ENCODE measurements at places on chromosomes 6 and 20. TPM values are rescaled to one million over a fixed set of nuclear protein-coding genes. Genes with fewer than 3 reads are reported as not detected.

DNA sequence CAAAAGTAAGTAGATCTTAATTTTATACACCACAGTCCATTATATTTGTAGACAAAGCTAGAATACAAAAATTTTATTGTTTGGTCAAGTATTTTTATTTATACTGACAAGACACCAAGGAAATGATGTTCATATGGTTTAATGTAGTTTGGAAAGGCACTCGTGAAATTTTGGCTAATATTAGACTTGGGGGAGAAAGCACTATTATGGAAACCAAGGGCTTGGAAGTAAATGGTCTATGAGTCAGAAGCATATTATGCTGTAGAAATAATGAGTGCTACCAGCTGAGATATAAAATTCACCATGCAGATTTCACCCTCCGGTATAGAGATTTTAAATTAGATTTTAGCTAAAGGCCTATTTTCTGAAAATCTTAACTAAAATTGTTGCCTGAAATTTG lies 233.6 kb downstream of the KCNQ5 start:
- no peak for DNase-seq

DNA sequence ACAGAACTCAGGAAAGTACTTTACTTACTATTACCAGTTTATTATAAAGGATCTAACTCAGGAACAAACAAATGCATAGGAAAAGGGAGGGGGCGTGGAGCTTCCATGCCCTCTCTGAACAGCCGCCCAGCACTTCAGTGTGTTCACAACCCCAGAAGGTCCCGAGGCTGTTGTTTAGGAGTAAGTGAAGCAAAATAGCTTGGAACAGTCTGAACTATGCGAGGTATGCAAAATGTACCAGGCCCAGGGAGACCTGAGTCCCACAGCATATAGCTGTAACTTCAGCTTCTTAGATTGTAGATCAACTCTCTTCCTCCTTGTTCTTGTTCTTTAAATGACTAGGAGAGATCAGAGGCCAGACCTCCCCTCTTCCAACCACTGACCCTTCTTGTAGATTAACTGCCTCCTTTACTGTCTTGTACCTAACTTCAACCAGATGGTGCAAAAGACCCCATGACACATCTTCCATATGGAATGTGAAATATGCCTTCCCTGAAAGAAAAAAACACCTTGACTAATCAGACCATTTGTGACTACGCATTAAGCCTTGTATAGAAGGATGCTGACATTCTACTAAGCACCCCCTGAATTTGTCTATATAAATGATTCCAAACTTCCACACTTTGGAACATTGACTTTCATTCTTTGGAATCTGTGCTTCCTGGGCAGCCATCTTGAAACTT lies 98.8 kb upstream of the SNX9 start:
- DNase-seq = no peak

GRCh38 chr6:113995634-113996033 lies 24.7 kb upstream of the HDAC2 start:
- DNase-seq = peak; percentile 99

- DNase-seq = no peak
Observed at GRCh38 chr6:158019416-158019815, 37.8 kb downstream of the SYNJ2 start.

Gene ADA
- total RNA-seq = 3.8 TPM

DNA sequence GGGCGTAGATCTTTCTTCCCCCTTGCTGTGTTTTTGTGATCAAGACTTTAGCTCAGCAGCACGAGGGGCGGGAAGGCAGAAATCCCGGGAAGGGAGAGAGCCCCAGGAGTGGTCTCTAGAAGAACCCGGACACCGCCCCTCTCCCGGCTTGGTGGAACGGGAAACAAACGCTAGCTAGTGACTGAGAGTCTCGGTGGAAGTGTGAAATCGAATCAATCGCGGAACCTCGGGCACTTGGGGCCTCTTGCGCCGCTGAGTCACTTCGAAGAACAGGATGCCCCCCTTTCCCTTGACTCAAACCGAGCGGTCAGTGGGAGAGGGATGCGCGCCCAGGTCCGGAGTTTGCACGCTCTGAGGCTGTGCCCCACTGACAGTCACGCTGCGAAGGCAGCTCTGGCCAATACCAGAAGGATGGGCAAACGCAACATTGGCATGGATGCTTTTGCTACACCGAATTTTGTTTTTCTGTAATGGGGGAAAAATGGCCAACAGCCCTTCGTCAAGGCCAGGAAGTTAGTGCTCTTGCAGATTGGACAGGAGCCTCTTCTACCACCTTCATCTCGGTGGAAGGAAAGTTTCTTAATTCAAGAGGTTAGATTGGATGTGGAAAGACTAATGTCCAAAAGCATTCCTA lies 1.6 kb upstream of the OLIG3 start:
- no peak for DNase-seq

DNA sequence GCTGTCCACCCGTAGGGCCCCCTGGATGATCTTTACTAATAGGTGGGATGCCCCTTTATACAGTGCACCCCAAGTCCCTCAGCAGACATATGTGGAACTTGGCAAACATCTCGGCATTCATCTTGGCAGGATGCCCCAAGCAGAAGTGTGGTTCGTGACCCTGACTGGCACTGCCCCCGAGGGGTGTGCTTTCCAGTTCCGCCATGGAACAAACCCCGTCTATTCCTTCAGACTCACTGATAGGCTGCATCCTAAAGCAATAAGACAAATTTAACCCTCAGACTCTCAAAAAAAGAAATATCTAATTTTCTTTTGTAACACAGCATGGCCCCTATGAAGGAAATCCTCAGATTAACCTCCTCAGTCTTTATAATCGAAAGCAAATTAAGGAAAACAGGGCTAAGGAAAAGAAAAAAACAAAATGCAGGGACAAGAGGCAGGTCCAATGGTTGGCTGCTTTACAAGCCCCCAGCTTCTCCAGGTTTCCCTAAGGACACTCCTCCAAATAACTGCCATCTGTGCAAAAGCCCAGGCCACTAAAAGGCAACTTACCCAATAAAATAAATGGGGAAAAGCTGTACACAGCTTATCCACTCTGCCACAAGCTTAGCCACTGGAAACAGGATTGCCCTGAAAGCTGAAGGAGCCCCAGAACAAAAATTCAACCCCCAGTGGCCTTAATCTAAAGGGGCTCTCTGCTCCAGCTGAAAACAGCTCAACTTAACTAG lies 30.5 kb upstream of the RIPK1 start:
- DNase-seq = no peak

Gene MAP7
- 0.52 TPM for total RNA-seq

DNA sequence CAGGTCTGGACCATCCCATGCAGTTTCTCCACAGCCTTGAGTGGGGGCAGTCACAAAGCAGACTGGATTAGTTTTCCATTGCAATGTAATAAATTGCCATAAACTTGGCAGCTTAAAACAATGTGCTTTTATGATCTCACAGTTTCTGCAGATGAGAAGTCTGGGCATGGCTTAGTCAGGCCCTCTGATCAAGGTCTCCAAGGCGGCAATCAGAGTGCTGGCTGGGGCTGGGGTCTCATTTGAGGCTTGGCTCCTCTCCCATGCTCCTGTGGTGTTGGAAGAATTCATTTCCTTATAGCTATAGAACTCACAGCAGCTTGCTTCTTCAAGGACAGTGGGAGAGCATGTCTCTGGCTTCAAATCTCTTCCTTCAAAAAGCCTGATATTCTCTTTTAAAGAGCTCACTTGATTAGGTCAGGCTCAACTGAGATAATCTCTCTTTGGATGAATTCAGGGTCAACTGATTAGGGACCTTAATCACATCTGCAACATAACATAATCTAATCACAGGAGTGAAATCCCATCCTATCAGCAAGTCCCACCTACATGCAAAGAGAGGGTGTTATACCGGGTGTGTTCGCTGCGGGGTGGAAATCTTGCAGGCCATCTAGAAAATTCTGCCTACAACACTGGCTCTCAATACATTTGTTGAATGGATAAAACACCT lies 77.4 kb upstream of the SULF2 start:
- no peak for DNase-seq

Gene AIF1
- not detected for total RNA-seq

DNA sequence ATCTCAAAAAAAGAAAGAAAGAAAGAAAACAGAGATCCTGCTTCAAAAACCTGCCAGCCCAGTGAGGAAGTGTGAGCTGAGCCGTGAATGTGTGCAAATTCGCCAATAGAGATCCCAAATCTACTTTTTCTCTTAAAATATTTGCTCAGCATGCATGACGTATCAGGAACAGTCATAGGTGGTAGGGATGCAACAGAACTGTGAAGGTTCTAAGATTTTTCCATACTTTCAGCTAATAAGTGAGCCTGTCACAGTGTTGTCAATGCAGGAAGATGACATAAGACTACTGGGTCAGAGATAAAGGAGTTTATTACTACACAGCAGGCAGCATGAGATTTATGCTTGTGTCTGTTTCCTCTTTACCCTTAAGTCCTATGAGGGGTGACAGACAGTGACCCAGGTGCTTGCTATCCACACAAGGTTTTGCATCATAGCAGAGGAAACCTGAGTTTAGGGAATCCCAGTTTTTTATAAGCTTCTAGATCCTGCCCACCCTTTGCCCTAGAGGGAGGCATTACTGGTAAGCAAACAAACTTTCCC lies 273.4 kb downstream of the BMP7 start:
- no peak for DNase-seq

- no peak for DNase-seq
Observed at GRCh38 chr20:61436667-61437279, 184.7 kb downstream of the CDH4 start.

Gene MOCS1
- total RNA-seq = 12.8 TPM

DNA sequence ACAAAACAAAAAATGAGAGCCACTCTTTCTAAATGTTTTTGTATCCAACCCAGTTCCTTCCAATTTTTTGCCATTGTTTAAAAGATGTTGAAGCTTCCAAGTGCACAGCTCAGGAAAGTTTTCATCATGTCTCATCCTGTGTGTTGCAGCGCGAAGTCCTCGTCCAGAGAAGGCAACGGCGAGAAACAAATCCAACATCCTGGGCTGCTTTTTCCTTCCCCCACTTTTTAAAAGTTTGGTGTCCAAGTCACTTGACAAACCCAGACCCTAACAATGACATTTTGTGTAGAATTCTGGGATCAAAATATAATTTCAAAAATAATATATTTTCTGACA lies 92.3 kb downstream of the ANKRD60 start:
- DNase-seq = no peak

DNA sequence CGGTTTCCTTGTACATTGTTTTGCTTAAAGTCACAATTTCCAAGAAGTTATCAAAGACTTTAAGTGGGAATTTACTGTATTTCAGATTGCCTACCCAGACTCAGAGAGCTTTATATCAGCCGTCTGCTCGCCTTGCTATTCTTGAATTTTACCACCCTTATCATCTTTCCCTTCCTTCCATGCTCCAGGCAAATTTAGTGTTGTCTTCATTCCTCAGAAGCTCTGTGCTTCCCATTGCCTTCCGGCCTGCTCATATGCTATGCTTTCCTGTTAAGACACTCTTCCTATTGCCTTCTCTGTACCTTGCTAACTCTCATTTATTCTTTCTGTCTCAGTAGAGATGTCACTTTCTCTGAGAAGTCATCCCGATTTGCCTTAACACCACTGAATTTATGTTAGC lies 52.1 kb downstream of the CD2AP start:
- no peak for DNase-seq

Gene CD24
- total RNA-seq = 337 TPM

GRCh38 chr20:56409521-56409920 lies 2.5 kb upstream of the CASS4 start:
- DNase-seq = no peak

- DNase-seq = no peak
Observed at GRCh38 chr6:167679790-167680604, 146.7 kb upstream of the AFDN start.

DNA sequence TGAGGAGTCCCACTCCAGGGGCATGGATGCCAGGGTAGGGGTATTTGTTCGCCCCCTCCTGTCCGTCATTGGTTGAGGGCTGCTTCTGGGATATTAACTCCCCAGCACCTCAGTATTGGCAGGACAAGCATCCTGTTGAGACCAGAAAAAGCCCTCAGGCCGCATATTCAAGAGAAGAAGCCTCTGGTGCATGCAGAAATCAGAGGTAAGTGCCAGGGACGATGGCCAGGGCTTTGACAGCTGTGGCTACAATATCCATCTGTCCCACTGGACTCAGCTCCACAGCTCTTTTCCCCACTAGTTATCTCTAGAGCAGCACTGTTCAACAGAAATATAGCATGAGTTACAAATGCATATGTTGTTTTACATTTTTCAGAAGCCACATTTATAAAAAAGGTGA lies 651.3 kb downstream of the KIF16B start:
- no peak for DNase-seq

Gene FAM209A
- total RNA-seq = not detected

DNA sequence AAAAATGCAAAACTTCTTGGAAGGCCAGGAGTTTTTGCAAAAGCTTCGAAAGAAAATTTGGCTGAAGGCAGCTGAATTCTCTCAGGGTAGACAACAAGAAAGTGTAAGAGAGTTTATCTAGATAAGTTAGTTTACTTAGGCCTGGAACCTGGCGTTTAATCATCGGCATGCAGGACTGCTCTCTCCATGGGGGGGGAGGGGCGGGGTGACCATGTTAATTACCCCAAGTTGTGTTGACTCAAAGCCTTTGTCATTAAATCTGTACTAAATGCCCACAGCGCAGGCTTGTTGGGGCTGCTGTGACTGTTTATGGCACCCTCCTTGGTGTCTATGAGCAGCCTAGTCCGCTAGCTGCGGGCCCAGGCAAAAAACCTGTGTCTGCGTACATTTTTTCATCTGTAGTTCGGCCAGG lies 20.1 kb upstream of the ZNF451 start:
- no peak for DNase-seq

DNA sequence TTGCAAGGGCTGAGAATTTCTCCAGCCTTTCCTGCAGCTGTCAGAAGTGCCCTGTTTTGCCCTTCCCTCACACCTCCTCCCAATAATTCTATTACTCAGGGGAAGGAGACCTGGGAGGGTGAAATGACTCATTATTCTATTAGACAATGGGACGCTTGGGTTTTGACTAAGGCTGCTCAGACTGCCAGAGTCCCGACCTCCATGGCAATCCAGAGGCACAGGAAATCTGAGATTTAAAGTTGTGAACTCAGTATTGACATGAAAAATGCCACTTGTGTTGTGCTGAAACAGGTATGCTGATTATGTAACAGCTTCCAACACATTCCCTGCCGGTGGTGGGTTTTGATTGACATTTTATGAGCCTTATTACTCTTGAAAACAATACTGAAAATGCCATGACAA lies 625.9 kb upstream of the FLRT3 start:
- DNase-seq = peak; percentile 62

Data from myocyte (in vitro differentiated cells).